Suprapubic skin (tissue), 4 donors: ENCODE measurements at places on chromosomes 2 and 18.

DNA sequence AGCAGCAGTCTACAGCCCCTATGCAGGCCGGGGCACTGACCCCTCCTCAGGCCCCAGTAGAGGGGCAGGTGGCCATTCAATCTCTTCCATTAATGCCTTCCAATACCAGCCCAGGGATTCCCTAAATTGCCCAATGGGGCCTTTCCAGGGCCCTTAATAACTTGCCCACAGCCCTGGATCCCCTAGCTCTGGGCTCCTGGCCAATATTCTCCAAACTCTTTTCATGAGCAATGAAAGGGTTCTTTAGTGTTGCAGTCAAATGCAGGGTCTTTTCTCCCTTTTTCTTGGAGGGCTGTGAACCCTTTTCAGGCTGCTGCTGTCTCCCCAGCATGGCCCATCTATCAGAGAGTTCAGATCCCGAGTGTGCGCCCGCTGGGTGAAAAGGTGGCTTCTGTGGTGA, 41.3 kb upstream of the SLC1A4 start:
- no peak for DNase-seq

DNA sequence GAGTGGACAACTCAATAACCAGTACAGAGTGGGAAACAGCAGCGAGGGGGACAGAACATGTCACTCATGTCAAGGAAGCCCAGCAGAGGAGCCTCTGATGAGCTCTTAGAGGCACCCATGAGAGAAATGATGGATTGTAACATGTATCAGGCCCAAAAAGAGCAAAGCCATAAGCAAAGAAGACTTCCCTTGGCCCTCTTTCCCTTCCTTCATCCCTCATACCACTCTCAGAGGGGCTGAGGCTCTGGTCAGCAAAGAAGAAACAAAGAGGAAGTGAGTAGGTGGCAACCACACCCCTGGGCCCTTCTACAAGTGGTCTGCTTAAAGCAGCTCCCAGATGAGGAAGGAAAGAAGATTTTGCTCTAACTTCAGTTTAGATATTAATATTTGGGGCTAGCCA, 112.8 kb downstream of the CDC42EP3 start:
- DNase-seq = no peak

DNA sequence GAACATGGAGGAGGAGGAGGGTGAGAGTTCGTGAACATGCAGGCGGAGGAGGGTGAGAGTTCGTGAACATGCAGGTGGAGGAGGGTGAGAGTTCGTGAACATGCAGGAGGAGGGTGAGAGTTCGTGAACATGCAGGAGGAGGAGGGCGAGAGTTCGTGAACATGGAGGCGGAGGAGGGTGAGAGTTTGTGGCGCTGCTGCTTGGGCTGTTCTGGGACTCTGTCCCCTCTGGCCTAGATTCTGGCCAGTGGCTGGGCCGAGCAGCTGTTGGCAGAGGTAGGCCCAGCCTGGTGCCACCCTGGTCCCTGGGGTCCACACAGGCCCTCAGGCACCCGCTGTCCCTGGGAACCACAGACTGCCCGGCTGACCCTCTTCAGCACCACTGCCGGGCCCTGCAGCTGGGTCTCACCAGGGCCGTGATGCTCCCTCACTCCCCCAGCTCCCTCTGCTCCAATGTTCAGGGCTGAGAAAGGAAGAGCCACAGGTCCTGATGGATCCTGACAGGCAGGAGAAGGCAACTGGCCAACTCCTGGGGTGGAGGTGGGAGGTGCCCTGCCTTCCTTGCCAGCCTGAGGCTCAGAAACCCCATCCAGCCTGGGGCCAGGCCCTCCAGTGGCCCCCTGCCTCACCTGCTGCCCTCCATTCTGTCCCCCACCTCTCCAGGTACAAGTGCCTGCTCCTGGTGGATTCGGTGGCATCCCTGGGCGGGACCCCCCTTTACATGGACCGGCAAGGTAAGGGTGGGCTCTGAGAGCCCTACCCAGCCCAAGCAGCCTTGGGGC, 3.9 kb downstream of the AGXT start:
- peak; percentile 39 for DNase-seq

GRCh38 chr18:42165922-42166513, 211.0 kb downstream of the PIK3C3 start:
- DNase-seq = no peak

- no peak for DNase-seq
These were observed 163.1 kb upstream of the PGAP1 start for GRCh38 chr2:197089655-197090054.

DNA sequence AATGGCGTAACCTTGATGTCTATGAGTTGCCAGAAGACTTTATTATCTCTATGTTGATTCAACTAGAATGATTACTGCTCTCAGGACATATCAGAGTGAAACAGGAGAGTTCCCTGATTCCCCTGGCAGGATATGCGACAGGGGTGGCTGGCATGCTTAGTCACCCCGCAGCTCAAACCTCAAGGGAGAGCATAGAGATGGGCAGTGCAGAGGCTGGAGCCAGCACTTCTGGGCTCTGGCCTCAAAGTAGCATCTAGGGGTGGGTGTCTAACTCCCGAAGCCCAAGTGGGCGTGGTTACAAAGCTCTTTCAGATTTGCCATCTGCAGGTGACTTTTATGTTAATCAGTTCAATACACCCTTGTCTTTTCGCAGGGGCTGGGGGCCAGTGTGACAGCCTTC, 391.6 kb downstream of the ADCYAP1 start:
- DNase-seq = no peak

GRCh38 chr2:113260991-113261390, 17.7 kb downstream of the PAX8 start:
- DNase-seq = no peak

DNA sequence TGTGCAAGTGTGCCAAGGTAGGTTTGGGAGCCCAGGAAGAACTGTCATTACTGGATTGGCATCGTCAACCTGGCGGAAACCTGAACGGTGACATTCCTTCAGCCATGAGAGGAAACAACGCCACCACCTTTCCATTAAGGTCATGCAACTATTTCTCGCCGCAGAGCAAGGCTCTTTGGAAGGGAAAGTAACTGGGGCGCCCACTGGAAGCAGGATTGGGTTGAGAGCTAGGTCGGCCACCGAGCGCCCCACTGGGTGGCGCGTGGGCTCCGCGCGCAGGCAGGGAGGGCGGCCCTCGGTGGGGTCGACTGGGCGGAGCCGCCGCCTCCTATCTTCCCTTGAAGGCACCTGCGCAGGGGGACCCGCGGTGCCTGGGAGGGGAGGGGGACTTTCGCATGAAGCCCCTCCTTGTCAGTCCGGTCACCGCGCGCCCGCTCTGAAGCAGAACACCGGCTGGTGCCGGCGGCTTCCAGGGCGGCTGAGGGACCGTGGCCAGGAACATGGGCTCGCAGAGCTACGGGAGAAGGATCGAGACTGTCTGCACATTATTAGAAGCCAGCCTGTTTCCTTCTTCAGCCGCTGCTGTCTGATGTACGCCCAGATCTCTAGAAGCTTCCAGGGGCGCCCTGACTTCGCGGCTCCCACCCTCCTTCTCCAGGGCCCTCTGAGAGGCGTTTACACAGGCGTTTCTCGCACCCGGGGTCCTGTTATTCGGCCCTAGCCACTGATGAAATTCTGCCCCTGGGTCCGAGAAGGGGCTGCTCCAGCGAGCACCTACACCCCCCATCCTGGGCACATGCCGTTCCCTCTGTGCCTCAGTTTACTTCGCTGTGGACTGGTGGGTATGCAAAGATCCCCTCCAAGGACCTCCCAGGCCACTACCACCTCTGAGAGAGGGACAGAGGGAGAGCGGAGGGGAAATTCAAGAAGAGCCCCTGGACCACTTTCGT, 27.3 kb upstream of the MAL start:
- DNase-seq = peak; percentile 64

DNA sequence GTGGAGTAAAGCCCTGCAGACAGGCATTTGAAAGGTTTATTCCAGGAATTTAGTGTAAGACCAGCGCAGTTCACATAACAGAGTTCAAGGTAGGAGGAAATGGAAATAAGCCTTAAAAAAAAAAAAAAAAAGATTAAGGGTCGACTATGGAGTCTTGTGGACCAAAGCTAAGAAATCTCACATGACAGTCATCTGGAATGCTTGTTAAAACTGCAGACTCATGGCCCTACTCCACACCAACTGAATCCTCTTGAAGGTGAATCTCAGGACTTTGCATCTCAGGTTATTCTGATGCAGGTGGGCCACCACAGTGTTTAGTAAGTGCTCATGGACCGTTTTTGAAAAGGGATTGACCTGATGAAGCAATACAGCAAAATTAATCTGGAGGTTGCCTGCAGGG, 8.8 kb downstream of the TTLL4 start:
- DNase-seq = no peak

- DNase-seq = no peak
These were observed 1.1 kb downstream of the MAP2 start for GRCh38 chr2:209424781-209425470.

DNA sequence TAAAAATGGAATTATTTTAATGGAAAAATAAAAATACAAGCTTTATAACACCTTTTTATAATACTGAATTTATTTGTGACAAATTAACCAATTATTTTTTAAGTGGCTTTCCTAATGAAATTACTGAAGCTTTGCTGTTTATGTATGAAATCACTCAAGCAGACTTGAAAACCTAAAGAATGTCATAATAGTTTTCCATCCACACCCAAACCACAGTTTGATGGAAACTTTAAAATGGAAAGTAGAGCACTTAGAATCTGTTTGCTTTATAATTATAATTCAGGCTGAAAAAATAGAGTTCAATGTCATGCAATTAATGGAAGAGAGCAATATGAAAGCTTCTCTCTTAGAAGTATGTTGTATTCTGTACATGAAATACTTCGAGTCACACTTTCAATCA, 31.6 kb upstream of the WDR75 start:
- no peak for DNase-seq

- DNase-seq = no peak
These were observed 247.0 kb upstream of the SYT4 start for GRCh38 chr18:43524260-43524659.
